Mucosa of descending colon (tissue), 3 donors: ENCODE measurements at places on chromosomes 3 and 15. TPM values are rescaled to one million over a fixed set of nuclear protein-coding genes. Genes with fewer than 3 reads are reported as not detected.

- no peak for DNase-seq
Observed at GRCh38 chr3:66392512-66392911, 108.3 kb downstream of the LRIG1 start.

DNA sequence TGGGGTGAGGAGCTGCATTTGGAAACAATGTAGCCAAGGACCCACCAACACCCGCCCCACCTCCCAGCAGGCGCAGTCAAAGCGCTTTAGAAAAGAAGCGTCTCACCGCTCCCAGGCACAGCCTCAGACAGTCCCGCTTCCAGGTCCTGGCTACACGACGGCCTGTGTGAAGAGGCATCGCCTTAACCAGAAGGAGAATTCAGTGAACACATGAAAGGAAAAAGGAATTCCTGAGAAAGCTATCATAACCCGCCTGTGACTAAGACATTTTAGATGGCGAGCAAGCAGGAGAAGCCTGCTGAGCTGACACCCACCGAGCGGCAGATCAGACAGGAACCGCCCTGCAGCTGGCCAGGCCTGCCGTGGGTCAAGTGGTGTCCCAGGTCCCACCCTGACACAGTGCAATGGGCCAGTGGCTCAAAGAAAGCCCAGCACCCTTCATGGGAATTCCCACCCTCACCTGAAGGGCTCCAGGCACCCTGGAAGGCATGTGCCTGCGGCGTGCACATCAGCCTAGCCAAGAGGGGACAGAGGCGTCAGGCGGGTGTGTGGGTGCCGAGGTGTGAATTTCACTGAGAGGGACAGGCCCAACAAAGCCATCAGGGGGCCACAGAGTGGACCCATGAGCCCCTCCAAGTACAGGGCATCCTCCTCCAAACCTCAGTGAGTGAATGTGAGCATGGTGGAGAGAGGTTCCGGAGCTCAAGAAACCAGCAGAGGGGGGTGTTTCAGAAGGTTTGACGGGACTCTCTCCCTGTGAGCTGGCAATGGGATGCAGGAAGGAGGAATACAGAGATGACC lies 144.8 kb downstream of the NSMCE3 start:
- no peak for DNase-seq

DNA sequence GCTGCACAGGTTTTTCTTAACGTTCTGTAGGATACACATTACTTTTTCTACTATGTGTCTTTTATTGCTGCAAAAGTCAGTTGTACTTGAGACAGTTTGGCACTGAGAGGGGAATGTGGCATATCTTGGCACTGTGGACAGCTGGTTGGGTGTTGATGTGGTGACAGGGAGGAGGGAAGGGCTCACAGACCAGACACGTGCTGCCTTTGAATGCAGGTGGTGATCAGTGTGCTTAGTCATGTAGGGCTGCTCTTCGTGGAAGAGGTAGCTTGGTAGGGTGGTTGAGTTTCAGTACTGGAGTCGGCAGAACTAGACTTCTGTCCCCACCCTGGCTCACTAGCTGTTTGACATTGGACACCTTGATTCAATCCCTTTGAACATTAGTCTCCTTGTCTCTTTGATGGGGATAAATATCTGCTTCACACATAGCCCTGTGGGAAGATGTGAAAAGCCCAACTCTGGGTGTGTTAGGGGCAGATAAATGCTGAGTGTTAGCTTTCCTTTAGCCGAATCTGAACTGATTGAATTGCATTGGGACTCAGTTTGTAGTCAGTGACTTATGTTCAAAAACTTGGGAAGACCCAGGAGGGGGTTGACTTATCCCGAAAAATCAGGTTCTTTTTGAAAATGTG lies 108.4 kb downstream of the PTPRG start:
- DNase-seq: no peak

- DNase-seq: no peak
Observed at GRCh38 chr3:77456906-77457305, 417.0 kb downstream of the ROBO2 start.

SLC6A20 gene
- total RNA-seq: 1.2 TPM

GRCh38 chr3:131033480-131034080 lies 6.9 kb downstream of the NEK11 start:
- no peak for DNase-seq

DNA sequence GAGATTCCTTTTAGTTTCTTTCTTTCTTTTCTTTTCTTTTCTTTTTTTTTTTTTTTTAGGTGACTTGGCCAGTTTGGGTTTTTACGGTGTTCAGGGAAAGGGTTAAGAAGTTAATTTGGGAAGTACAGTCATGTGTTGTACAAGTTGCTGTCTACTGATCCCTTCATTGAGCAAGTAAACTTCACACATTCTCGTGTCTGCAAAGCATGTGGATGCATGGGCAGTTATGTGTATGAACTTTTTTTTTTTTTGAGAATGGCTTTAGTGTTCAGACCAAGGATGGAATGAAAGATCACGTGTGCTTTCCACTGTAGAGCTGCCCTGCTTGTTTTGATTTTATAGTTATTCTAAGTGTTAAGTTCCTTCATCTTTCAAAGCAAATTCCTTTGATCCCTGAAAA lies 132.3 kb downstream of the PGPEP1L start:
- no peak for DNase-seq

DNA sequence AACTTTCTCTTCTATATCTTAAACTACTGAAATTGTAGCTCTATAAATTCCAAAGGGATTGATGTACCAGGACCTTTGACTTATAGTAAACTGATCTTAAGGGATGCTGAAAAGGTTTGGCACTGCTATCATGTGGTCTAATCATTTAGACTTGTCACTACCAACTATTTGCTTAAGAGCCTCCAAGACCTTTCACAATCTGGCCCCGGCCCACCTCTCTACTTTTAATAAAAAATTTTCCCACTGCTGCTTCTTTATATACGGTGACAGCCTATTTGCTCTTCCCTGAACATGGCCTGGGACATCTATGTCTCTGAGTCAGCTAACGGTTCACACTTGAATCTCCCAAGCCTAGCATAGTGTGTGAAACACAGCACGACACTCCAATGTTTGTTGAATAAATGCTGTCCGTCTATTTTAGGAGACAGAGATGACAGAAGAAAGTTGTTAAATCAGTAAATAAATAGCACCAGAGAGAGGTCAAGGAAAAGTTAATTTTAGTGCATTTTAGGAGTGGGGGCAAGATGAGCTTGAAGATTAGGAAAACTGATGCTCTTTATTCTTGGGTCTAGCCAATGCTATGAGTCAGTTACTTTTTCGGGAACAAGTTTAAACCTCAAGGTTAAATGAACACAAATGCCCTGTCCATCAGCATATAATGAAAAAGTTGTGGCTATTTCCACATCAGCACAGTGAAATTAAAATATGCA lies 212.9 kb downstream of the TIGIT start:
- DNase-seq: no peak

DNA sequence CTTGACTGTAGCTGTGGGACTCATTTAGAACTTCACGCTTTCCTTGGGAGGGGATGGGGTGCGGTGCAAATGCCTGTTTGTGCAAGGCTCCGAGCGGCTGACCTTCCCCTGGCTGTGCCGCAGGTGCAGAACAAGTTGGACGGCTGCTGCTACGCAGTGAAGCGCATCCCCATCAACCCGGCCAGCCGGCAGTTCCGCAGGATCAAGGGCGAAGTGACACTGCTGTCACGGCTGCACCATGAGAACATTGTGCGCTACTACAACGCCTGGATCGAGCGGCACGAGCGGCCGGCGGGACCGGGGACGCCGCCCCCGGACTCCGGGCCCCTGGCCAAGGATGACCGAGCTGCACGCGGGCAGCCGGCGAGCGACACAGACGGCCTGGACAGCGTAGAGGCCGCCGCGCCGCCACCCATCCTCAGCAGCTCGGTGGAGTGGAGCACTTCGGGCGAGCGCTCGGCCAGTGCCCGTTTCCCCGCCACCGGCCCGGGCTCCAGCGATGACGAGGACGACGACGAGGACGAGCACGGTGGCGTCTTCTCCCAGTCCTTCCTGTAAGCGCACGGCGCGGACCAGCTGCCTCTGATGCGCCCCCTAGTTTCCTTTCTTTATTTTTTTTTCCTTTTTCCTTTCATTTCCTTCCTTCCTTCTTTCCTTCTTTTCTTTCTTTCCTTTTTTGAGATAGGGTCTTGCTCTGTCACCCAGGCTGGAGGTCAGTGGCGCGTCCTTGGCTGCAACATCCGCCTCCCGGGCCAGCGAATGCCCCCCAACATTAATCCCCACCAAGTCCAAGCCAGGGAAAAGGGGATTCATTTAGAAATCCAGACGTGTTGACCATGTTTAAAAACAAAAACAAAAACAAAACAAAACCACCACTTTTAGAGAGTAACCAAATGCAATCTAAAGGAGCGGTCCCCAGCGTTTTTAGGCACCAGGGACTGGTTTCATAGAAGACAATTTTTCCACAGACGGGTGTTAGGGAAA lies 42.7 kb downstream of the EIF2AK4 start:
- DNase-seq: peak; percentile 72

- DNase-seq: no peak
Observed at GRCh38 chr3:152260026-152260425, 8.7 kb upstream of the MBNL1 start.

- no peak for DNase-seq
Observed at GRCh38 chr15:58947179-58947578, 13.7 kb upstream of the SLTM start.

HYKK gene
- total RNA-seq: 6.8 TPM

DNA sequence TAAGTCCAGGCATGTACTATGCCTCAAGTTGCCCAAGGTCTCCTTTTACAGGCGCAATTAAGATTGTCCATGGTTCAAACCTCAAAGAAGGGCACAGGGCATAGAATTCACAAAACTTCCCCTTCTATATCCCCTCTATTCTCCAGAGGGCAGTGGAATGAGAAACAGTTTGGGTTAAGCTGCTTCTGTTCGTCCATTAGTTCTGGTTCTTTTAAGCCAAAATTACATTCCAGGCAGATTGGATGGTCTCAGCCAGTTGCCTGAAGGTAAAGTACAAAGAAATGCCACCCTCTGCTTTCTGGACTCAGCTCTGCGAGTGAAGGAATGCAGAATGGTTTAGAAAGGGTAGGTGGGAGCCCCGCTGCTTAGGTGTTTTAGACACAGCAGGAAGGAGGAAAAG lies 200.7 kb downstream of the GREM1 start:
- DNase-seq: no peak

SCN5A gene
- 1.3 TPM for total RNA-seq
